ENCODE measurements at places on chromosomes 7 and 10.
A peak's percentile ranks its signal among the peaks of the same experiment; 100 is the strongest.

DNA sequence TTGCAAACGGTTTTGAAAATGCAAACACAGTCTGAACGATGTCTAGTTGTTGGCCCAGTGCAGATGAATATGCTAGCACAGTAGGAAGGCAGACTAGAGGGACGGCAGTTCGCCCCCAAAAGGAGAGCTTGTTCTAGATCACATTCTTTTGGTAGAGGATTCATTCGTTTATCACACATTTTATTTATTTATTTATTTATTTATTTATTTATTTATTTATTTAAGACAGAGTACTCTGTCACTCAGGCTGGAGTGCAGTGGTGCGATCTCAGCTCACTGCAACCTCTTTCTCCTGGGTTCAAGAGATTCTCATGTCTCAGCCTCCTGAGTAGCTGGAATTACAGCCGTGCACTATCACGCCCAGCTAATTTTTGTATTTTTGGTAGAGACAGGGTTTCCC is 59.4 kb upstream of the ZPBP start:
- no peak for DNase-seq

DNA sequence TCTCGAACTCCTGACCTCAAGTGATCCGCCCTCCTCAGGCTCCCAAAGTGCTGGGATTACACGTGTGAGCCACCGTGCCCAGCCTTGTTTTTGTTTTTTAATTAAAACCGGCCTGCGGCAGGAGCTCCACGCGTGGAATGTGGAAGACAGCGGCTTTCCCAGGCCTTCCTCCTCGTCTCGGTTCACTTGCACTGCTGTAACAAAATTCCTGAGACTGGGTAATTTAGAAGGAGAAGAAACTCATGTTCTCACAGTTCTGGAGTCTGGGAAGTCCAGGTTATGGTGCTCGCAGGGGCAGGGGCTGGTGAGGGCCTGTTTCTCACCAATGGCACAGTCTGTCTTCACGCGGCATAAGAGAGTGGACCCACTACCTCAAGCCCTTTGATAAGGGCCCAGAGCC is 14.4 kb upstream of the CRYGN start:
- DNase-seq = no peak

GRCh38 chr7:24764011-24764410 is 6.7 kb upstream of the GSDME start:
- no peak for DNase-seq

DNA sequence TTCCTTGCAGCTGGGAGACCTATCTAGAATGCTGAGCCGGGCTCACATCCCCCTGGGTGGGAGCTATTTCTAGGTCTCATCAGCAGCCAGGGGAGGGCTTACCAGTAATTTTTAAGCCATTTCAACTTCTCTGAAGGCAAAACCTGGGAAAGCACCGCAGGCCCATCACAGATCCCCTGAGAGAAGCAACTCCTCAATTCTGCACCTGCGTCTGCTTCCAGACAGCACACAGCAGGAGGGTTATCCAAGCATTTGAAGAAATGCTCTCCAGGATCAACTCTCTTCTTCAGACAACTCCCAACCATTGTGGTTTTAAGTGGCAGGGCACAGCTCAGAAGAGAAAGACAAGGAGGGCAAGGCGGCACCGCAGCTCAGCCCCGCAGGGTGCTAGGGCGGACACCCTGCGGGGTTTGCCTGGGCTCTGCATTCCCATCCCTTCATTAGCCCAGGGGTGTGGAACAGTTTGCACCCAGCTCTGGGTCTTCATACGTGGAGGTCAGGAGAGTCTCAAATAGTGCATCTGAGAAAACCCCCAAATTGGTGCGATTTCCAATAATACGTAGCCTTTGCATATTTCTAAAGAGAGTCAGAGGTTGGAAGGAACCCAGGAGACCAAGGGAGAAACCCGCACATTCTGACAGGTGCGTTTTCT is 618.7 kb downstream of the DNAJB6 start:
- DNase-seq = no peak

DNA sequence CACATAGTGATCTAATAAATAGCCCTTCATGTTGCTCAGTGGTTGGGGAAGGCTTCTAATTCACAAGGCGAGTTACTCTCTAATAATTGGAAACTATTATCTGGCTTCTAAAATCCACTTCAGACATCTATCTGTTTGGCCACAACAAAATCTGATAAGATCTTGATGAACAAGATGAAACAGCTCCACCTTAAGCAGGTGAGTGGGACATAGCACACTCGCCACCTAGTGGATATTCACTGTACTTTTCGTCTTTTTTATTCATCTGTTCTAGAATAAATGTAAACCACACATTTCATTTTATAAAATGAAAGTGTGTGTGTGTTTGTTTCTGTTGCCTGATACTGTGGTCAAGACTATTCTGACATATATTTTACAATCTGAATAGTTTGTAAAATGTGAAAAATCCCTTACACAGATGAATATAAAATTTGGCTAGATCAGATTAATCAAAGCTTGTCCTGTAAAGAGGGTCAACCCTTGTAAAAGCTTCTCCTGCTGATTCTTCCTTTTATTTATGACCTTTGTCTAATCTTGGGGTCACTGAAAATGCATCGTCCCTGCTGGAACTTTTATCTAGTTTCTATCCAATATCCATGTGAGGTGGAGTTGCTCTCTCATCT is 26.5 kb upstream of the CNTNAP2 start:
- DNase-seq = no peak

DNA sequence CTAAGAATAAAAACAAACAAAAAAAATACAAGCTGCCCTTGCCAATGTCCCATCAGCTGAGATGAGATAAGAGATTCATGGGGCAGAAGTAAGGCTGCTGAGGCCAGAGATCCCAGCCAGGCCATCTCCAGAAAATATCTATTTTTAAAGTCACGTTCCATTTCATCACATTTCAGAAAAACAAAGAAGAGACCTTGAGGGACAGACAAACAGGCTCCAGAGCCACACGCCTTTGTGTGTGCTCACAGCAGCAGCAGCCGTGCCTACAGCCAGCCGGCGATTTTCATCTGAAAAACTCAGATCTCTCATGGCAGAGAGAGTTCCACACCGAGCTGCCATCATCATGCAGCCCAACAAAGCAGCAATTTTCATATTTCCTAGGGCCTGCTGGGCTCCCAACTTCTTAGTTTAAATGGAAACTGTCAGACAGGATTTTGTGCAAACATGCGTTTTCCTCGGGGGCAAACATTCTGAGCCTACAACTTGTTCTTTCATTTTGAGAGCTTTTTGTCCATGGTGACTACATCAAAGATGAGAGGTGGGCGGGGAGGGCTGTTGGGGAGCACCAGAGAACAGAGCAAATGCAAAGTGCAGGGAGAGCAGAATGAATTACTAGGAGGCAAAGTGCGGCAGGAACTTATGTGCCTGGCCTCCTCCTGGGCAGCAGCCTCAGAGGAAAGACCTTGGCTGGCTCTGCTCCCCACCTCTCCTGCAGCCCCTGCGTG is 38.8 kb downstream of the DLG5 start:
- no peak for DNase-seq

DNA sequence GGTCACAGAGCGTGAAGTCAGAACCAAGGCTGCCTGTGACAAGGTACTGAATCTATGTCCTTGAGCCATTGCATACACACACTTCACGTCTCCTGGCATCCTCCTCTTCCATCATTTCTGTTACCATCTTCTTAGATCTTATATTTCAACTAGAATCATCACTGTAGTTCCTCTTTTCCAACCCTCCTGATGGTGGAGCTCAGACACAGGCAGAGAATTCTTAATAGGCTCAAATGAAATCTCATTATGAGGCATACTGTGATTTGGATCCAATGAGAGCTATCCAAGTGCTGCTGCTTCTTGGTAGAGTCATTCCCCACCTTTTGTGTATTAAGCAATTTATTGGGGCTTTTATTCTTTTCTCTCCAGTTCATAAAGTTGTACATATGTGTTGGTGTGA is 113.2 kb downstream of the CALCR start:
- no peak for DNase-seq

GRCh38 chr7:20892776-20893175 is 106.1 kb upstream of the SP8 start:
- DNase-seq = no peak

- DNase-seq = no peak
Observed at GRCh38 chr10:4632757-4633156, 193.2 kb upstream of the AKR1E2 start.

DNA sequence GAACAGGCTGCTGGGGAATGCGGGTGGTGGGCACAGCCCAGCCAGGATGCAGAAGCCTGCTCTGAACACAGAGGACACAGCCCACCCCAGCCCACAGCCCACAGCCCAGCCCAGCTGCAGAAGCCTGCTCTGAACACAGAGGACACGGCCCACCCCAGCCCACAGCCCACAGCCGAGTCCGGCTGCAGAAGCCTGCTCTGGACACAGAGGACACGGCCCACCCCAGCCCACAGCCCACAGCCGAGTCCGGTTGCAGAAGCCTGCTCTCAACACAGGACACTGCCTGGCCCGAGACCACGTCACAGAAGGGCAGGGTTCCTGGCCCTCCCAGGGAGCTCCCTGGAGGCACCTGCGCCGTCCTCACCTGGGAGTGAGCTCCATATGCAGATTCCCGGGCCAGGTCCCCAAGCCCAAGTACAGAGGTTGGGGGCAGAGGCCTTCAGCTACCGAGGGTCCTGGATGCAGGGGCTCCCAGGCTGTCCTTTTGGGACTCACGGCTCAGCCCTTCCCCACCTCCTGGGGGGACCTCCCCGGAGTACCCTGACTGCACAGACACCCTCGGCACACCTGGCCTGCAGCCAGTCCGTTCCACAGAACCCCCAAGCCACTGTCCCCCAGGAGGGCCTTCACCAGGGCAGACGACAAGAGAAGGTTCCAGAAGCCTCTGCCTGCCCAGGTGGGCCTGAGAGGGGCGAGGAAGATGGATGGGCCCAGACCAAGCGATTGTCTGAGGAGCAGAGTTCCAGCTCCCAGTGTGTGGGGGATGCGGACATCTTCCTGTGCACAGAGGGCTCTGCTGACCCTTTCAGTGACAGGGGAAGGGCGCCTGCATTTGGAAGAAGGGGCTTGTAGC is 23.7 kb upstream of the FOXL3 start:
- DNase-seq = no peak

DNA sequence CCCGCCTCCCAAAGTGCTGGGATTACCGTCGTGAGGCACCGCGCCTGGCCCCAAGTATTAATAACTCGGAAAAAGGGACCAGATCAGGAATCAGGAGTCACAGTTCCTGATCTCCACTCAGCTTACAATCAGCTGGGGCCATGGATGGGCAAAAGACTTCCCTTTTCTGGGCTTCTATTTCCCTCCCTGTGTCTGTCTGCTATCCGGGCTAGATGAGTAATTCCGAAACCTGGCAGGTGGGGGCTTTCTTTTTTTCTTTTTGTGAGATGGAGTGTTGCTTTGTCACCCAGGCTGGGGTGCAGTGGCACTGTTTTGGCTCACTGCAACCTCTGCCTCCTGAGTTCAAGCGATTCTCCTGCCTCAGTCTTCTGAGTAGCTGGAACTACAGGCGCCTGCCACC is 11.6 kb downstream of the RPS24 start:
- no peak for DNase-seq

DNA sequence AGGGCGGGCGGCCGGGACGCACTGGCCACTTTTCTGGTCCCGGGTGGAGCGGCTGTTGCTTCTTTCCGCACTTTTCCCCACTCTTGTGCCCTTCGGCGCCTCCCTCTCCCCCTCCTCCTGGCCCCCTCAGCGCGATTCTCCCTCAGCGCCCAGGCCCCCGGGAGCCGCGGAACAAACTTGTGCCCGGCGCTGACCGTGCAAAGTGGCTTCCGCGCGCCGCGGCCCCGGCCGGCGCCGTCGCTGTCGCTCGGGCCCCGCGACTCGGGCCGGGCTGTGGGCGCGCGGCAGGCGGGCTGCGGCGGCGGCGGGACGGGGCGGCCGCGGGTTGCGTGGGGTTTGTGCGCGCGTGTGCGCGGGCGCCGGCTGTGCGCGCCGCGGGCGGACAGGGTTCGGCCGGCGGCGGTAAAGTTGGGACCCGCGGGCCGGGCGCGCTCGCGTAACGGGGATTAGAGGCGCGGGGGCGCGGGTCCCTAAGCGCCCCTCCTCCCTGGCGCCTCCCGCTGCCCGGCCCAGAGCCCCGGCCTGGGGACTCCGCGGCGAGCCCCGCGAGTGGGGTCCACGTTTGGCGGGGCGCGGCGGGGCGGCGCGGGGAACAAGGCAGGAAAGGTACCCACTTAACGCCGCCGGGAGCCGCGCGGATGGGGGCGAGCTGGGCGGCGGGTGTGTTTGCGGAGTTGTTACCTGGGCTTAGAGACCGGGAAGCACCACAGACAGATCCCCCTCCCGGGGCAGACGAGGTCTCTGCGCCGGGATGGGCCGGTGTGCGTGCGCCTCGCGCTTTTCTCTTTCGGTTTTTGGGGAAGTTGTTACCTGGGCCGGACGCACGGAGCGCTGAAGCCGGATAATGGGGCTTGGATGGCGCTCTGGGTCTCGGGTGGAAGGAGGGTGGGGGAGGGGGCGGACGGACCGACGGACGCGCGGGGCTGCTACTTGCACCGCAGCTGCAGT is 860 bp downstream of the ZEB1 start:
- no peak for DNase-seq

DNA sequence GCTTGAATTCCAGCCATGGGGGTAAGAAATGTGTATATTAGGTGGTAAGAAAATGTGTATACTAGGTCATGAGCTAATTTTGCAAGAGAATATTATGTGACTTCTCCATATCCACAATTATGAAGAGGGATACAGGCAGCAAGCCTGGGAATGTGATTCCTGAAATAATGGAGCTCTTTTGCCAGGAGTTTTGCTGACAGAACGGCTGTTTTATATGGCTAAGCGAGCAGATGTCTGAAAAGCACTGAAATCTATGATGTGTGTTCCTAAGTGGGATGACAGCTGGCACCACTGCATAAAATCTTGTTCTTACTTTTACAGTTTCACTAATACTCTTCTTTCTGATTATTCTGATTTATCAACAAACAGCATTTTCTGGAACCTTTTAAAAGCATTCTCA is 386.0 kb upstream of the HPS1 start:
- DNase-seq = no peak

- peak; percentile 25 for DNase-seq
Observed at GRCh38 chr10:101397140-101397539, 43.2 kb downstream of the BTRC start.

- no peak for DNase-seq
Observed at GRCh38 chr7:131170440-131171271, 157.0 kb upstream of the MKLN1 start.

GRCh38 chr10:34200355-34200901 is 614.7 kb downstream of the PARD3 start:
- no peak for DNase-seq

DNA sequence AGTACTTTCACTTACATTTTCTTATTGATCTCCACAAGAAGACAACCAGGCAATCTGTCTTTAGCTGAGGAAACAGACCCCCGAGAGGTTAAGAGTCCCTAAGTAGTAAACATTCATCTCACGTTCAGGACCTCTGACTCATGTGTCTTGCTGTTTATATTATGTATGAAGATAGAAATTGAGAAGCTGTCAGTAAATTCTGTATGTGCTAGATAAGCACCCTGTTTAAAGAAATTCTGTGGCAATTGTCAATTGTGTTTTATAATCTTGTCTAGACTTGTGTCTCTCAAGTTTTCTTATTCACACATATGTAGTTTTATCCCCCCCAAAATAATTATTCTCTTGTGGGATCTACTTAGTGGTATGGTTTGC is 14.5 kb downstream of the ADK start:
- no peak for DNase-seq

- DNase-seq = no peak
Observed at GRCh38 chr7:36746347-36746746, 22.1 kb upstream of the AOAH start.

GRCh38 chr10:93224005-93224779 is 150.5 kb downstream of the CYP26A1 start:
- no peak for DNase-seq
